ENCODE measurements at places on chromosomes 5 and 9. TPM values are rescaled to one million over a fixed set of nuclear protein-coding genes. Genes with fewer than 3 reads are reported as not detected.

The SLC2A6 gene
- total RNA-seq = 38.3 TPM

The AFAP1L1 gene
- 3.4 TPM for total RNA-seq

The ENC1 gene
- 217 TPM for total RNA-seq

The ORM1 gene
- total RNA-seq = not detected

The WDR38 gene
- not detected for total RNA-seq

The CYLC2 gene
- total RNA-seq = not detected

The MORN5 gene
- total RNA-seq = not detected

The BRD3OS gene
- 16.3 TPM for total RNA-seq

The IFNK gene
- total RNA-seq = not detected

The PCDHA12 gene
- total RNA-seq = 0.18 TPM

The PRR16 gene
- 1.8 TPM for total RNA-seq

The OXCT1 gene
- total RNA-seq = 57.0 TPM

The GHR gene
- 3.2 TPM for total RNA-seq

The NTRK2 gene
- total RNA-seq = under 0.01 TPM

The PCDHGB3 gene
- total RNA-seq = 6.8 TPM

The MXD3 gene
- total RNA-seq = 4.1 TPM

The ANKRD18A gene
- total RNA-seq = not detected

The PTGS1 gene
- 2.6 TPM for total RNA-seq

The RFK gene
- total RNA-seq = 28.2 TPM

The ORM2 gene
- not detected for total RNA-seq

The GABRB2 gene
- total RNA-seq = 0.30 TPM

The OBP2B gene
- not detected for total RNA-seq

The SGCD gene
- total RNA-seq = 12.7 TPM

The IL5 gene
- not detected for total RNA-seq

The GPR150 gene
- under 0.01 TPM for total RNA-seq

The ABLIM3 gene
- total RNA-seq = 4.2 TPM

The STPG3 gene
- total RNA-seq = not detected

The IFNA13 gene
- total RNA-seq = not detected

The LRRC19 gene
- total RNA-seq = not detected

The CNTNAP3B gene
- 29.5 TPM for total RNA-seq

The EIF4E1B gene
- total RNA-seq = not detected

The NR2F1-AS1 gene
- 15.4 TPM for total RNA-seq

The WDR31 gene
- 2.1 TPM for total RNA-seq

The LRRC70 gene
- 1.2 TPM for total RNA-seq

The LHX3 gene
- total RNA-seq = not detected

The BRD3 gene
- 17.9 TPM for total RNA-seq

The CNTNAP3 gene
- total RNA-seq = 3.6 TPM

The SLC6A18 gene
- not detected for total RNA-seq

Measured in smooth muscle cell of the umbilical artery (primary cell).